ENCODE measurements at places on chromosomes 1 and 21.
A peak's percentile ranks its signal among the peaks of the same experiment; 100 is the strongest.

DNA sequence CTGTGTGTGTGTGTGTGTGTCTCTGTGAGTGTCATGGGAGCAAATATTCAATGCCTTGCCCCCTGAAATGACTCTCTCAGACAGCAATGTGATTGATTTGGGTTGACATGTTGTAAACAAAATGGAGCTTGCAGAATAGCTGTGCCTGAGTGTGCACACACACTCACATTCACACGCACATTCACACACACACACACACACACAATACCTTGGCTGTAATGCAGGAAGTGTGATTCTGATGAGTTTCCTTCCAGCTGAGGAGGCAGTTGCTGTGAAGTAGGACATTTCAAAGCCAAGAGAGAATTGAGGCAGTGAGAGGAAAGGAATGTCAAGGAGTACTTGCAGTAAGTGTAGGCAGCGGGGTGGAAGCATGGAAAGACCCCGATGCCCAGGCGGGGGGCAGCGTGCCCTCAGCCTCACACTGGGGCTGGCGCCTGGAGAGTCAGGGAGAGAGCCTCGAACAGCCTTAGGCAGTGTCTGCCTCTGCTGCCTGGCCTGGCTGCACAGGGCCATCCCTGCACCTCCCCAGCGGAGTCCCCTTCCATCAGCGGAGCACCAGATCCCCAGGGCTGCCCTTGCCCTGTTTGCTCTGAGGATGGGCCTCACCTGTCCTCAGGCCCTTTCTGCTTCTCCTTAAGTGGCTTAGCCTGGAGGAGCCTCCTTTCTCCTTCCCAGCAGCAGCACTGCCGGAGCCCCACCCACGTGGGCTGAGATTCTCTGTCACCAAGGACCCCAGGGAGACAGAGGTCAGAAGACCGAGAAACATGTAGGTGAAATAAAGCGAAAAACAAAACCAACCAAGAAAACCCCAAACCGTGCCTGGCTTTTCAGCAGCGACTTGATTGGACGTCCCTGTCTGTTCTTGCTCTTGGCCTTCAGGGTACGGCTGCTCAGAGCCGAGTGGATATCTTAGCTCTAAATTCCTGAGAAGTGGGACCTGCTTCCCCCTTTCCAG is 9.2 kb downstream of the VASH2 start:
- DNase-seq, result no peak

DNA sequence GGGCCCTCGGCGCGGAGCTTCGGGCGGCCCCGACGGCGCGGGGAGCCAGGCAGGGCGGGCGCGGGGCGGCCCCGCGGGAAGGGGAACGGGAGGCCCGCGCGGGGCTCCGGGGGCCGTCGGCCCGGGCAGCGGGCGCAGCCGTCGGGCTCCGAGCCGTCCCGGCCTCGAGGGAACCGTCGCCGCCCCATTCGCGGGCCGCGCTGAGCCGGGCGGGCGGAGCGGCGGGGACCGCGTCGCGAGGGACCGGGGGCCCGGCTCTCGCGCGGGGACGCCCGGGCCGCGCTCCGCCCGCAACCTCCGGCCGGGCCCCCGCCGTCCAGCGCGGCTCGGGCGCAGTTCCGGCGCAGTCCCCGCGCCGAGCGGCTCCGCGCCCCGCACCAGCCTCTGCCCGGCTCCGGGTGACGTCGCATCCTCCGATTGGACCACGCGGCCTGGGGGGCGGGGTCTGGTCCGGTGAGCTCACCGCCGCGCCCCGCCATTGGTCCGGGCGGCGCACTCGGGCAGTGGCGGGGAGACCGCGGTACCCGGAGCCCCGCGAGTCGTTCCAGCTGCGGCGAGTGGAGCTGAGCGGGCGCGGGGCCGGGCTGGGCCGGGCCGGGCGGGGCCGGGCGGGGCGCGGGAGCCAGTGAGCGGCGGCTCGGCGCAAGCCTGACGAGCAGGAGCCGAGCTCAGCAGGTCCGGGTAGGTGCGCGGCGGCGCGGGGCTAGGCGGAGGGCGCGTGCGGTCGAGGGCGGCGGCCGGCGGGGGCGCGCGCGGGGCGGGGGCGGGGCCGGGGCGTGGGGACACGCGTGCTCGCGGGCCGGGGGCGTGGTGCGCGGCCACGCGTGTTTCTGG is 66.7 kb upstream of the VAMP3 start:
- DNase-seq, result peak; percentile 84

GRCh38 chr21:34609933-34610549 is 4.9 kb downstream of the RCAN1 start:
- no peak for DNase-seq

GRCh38 chr1:40886318-40887011 is 24.3 kb upstream of the CITED4 start:
- no peak for DNase-seq

DNA sequence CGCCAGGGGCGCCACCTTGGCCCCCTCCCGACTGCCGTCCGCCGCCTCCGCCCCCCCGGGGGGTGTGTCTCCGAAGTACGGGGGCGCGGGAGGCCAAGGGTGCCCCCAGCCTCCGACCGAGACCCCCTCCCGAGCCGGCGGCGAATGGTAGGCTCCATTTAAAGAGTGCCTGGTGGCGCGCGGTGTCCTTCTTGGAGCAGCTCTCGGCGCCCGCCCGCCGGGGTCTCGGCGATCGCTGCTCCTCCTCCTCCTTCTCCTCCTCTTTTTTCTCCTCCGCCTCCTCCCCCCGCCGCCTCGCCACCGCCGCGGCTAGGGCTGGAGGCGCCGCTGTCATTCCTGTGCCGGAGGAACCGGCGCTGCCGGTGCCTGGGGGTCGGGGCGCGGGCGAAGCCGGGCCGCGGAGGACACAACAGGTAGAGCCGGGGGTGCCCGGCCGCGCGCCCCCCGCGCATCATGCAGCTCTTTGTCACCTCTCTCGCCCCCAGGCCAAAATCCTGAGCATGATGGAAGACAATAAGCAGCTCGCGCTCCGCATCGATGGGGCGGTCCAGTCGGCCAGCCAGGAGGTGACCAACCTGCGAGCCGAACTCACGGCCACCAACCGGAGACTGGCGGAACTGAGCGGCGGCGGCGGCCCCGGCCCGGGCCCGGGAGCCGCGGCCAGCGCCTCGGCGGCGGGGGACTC is at the start of gene KAZN:
Gene KAZN (plus strand): TSS at position 188 of the 685 bp plus-strand sequence.
- no peak for DNase-seq

GRCh38 chr21:25360593-25360992 is 246.7 kb downstream of the MRPL39 start:
- no peak for DNase-seq

- DNase-seq, result peak; percentile 73
These were observed 1.2 kb downstream of the PABPC4 start for GRCh38 chr1:39575191-39576015.

GRCh38 chr1:22776035-22776613 is 65.5 kb downstream of the EPHB2 start:
- DNase-seq, result no peak

DNA sequence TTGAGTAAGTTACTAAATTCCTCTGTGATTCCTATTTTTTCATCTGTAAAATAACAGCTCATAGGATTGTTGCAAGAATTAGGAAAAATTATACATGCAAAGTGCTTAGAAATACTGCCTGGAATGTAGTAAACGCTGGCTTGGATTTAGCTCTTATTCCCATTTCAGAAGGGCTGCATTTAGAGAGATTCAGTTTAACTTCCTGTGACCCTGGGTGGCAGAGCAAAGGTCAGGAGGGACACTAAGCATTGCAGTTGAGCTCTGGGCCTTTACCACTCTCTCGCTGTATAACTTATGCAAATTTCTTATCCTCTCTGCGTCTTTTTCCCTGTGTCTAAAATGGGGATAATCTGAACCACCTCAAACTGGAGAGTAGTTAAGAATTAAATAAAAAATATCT is 241.0 kb upstream of the POU3F1 start:
- no peak for DNase-seq

GRCh38 chr1:17674726-17675500 is 80.2 kb upstream of the ACTL8 start:
- DNase-seq, result no peak

DNA sequence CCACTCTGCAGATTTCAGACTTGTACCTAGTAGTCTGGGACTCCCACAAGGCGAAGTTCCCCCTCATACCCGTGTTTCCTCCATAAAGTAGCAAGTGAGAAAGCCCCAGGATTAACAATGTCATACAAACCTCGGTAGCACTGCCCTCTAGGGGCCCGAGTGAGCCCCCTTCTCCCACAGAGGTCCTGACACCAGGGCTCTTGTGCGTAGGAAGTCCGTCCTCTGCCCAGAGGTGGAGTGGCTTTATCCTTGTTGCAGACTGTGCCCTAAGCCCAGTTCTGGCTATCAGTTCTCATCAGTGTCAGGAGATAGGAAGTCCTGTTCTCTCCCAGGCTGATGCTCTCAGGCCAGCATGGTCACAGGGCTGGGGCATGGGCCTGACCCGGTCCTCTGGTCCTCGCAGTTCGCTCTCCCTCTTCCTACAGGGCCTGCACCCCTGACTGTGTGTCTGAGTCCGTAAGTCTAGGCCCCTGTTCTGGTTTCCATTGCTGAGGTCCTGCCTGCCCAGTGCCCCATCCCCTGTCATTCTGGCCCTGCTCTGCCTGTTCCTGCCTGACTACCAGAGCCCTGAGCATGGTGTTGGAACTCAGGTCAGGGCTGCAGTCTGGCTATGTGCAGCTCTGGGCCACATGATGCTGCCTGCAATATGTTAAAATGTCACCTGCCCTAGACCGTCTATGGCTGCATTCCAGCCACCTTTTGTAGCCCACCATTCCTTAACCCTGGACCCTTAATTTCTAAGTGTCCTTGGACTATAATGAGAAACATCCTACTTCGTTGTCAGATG is 285.6 kb downstream of the ASTN1 start:
- no peak for DNase-seq

DNA sequence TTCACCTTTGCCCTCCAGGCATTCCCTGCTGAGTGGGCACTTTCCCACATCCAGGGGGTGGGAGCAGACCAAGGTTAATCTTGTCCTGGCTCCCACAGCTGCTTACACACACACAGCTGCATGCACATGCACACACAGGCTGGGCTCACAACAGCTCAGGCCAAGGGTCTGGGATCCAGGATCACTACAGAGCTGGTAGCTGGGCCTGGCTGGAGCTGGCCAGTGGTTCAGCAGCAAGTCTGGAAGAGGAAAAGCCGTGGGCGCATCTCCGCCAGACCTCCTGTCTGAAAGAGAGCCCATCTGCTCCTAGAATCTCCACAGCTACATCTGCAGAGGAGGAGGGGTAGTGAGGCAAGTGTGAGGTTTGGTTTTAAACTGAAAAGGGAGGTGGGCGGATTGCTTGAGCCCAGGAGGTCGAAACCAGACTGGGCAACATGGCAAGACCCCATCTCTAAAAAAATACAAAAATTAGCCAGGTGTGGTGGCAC is 3.8 kb downstream of the CDK18 start:
- no peak for DNase-seq

- peak; percentile 40 for DNase-seq
These were observed 56.8 kb downstream of the PLD5 start for GRCh38 chr1:242467556-242468145.

Data from fibroblast of pulmonary artery (primary cell).